ENCODE measurements at places on chromosomes 5 and 9.
A peak's percentile ranks its signal among the peaks of the same experiment; 100 is the strongest.

GRCh38 chr9:82404881-82405280 lies 416.3 kb downstream of the SPATA31D1 start:
- no peak for DNase-seq

DNA sequence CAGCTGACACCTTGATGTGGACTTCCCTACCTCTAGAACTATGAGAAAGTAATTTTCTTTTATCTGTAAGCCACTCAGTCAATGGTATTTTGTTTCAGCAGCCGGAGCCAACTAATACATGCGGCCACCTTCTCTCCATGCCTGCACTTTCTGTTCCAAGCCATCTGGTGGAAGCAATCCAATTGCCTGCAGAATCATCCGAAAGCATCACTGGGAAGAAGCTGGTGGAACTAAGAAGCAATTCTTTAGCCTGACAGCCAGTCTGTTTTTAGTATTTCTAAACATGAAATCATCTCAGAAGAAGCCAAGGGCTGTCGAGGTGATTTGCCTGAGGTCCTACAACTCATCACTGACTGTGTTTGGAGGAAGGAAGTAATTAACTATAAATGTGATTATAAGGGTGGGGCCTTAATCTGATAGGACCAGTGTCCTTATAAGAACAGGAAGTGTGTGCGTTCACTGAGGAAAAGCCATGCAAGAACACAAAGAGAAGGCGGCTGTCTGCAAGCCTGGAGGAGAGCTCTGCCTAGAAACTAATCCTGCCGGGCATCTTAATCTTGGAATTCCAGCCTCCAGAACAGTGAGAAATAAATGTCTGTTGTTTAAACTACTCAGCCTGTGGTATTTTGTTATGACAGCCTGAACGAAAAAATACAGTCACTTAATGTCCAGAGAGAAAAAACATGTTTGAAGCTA lies 49.1 kb downstream of the NXNL2 start:
- DNase-seq = no peak

- no peak for DNase-seq
Observed at GRCh38 chr9:85703398-85703797, 38.4 kb downstream of the AGTPBP1 start.

DNA sequence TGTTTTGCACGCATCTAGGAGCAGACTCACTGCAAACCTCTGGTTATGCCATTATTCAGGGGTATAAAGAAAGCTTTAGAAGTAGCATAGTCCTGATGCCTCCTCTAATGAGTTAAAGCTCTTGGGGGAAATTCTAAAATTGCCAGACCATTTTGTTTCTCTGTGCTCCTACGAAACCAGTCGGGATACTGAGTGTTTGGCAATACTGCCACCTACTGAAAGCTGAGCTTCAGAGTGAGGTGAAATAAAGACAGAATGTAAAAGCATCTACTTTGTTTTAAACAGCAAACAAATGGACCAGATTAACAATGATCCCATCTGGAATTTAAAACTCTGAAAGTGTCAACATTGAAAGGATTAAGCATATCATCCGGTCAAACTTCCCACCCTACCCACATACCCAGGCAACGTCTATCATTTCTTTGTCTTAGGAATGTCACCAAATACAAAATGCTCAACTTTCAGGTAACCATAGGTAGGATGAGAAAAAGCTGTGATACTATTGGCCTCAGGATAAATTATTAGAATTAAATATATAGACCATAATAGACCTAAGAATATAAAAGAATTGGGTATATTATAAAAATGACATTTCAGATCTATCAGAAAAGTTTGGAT lies 77.8 kb upstream of the SHISAL2B start:
- DNase-seq = no peak

- DNase-seq = no peak
Observed at GRCh38 chr9:133050142-133050541, 11.6 kb upstream of the CEL start.

- no peak for DNase-seq
Observed at GRCh38 chr5:177473443-177474001, at the start of gene DBN1. Gene DBN1, minus strand, starts transcription at chr5:177473634. Its CDS starts 113 bp downstream, at chr5:177473521.

DNA sequence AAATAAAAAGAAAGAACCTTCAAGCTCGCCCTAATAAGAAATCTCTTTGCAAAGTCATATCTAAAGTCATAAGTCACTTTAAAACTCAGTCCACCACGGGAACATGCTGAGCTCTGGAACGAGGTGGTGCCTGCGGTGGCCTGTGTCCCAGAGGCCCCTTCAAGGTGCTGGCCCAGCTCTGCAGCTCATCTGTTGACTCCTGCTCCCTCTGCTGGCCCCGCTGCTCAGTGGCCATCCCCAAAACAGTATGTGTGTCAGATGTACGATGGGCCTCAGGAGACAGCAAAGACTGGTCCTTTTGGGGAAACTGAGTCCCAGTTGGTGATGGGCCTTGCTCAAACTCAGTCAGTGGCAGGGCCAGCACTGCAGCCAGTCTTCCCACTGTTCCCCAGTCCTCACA lies 22.8 kb upstream of the FOXB2 start:
- DNase-seq = no peak

DNA sequence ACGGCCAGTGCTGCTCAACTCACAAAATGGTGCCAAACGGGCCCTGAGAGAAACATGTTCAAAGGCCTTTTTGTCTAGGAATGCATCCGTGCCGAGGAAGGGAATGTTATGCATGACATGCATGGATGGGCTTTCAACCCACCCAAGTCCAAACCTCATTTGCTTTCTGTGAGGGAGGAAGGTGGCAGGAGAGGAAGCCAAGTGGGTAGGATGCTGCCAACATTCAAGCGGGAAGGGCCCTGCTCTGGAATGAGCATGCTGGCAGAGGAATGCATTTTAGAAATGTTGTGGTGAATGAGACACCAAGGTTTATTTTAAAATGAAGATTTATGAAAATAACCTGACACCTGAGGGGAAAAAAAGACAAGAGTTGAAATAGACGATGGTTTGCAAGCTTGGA lies 479.1 kb downstream of the CCDC171 start:
- DNase-seq = no peak

DNA sequence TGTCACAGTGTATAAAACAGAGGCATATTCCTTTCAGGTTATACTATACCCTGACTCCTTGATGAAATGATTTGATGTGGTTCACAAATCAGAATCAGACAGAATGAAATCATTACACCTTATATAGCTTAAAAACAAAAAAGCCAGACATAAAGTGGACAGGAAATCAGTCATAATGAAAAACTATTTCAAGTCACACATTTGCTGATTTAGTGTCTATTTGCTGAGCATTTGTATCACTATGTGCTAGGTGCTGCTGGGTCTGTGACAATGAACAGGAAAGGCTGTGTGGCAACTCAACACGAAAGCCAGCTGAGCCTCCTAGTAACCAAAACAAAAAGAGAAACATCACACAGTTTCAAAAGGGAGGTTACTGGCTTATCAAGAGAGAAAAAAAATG lies 194.0 kb downstream of the EFNA5 start:
- DNase-seq = no peak

DNA sequence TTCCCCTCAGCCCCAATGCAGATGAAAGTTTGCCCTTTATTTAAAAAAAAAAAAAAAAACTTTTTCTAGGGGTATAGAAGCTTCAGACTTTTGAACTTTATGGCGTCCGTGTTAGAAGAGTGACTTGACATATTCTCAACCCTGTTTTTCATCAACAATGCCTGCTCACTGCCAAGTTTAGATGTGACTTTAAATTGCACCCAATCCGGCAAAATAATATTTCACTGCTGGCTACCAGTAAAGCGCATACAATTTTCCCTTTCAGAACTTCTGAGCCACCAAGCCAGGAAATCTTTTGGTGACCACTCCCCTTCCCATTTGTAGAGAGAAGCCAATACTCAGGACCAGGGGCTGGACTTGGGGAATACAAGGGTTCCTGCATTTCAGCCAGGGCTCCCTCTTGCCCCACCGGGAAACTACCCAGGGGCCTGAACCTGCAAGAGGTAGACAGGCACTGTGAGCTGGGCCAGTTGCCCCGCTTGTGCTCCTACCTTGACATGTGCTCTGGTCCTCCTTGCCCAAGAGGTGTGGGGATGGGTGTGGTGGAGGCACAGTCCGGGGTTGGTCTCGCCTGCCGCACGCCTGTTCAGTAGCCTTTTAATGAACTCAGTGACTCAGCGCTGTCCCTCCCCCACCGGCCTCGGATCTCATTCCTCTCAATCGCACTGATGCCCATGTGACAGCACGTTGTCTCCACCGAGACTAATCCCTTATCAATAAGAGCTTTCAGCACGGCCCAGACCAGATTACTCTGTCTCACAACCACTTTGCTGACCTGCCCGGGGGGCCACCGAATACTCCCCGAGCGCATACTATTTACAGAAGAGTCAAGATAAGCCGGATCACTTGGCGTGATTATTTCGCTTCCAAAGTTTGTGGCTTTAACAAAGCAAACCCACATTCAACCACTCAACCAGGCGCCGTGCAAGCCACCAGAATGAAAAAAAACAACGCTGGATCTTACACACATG lies 226.4 kb downstream of the DCP2 start:
- no peak for DNase-seq

- no peak for DNase-seq
Observed at GRCh38 chr9:113687680-113688371, 188.3 kb upstream of the ZNF618 start.

DNA sequence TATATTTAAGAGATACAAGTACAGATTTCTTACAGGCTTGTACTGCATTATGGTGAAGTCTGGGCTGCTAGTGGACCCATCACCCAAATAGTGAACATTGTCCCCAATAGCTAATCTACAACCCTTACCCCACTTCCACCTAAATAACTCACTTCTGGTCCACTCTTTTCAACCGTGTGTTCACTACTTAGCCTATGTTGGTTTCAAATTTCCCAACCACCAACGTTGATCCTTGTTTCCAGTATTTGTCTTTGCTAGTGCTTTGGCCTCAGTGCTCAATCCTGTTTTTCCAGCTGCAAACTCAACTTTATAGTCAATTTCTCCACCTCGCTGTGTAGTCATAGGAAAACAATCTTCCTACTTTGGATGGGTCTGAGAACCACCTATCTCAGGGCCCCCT lies 45.3 kb upstream of the TTC39B start:
- no peak for DNase-seq

DNA sequence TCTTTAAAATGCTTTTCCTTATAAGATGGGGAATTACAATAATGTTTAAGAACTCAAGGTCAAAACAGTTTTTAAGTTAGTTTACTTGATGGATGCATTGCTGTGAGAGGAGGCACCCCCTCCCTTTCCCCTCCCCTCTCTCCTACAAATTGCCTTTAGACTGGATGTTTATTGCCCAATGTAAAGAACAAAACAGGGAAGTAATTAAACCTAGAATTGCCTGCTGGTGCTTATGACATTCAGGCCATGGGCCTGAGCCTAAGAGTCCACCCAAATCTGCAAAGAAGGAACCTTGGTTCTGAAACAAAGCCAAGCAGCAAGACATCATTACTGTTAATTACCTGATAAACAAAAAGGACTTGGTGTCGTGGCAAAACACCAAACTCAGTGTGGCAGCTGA lies 630.3 kb downstream of the ISL1 start:
- DNase-seq = no peak

DNA sequence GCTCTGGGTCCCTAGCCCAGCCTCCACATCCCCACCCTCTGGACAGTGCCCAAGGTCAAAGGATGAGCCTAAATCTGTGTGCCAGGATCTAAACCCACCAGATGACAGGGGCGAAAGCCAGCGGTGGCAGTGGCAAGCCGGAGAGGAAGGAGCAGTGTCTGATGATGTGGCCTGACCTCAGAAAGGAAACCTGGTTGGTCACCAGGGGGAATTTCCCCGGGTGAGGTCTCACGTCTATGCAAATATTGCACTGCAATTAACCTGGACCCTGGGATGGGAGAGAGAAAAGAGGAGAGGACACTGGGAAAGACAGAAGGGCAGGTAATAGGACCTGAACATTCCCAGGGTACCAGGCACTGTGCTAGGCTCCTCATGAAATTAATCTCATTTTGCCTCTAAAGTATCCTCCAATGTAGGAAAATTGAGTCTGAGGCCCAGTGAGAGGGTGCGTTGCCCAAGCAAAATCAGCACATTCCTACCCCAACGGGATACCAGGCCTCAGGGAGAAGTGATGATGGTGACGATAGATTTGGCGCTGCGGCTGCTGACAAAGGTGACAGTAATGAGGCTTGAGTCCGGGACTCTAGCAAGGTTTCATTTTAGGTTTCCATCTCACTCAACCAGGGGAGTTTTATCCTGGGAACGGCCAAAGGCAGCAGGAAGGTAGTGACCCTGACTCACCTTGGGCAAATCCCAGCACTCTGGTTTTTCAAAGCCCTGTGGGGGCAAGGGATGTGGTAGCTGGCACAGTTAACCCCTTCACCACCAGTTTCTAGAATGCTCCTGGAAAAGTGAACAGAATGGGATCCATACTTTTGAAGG lies 13.4 kb upstream of the TNIP1 start:
- DNase-seq = peak; percentile 59

DNA sequence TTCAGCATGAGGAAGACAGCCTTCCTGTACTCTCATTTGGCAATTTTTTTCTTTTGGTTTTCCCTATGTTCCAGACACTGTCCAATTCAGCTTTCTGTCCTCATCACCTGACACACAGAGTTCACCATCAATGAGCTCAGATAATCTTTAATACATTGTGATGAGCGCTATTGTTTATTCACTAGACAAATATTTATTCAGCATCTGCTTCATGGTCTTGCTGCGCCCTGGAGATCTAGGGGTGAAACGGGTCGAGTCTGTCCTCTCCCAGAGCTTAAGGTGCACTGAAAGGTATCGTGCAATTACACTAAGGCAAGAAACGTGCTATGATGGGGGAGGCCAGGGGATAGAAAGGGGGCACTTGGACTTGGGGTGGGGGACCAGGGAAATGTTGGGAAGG lies 281.6 kb downstream of the ZSWIM6 start:
- DNase-seq = no peak

- no peak for DNase-seq
Observed at GRCh38 chr9:114973216-114973615, 42.8 kb upstream of the TNFSF8 start.

- no peak for DNase-seq
Observed at GRCh38 chr5:6703806-6704205, 9.4 kb upstream of the TENT4A start.

GRCh38 chr5:9536717-9537116 lies 9.2 kb downstream of the SEMA5A start:
- DNase-seq = no peak

GRCh38 chr5:155540000-155540595 lies 526.5 kb downstream of the KIF4B start:
- no peak for DNase-seq

DNA sequence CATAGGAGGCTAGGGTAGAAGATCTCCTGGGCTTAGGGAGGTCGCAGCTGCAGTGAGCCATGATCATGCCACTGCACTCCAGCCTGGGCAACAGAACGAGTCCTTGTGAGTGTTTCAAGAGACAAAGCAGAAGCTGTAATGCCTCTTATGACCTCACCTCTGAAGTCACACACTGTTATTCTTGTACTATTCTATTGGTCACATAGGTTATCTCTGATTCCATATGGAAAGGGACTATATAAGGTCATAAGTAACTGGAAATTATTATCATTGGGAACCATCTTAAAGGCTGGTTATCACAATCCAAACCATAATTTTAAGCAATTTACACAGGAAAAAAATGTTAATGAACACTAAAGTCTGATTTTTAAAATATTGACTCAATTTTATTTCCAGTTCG lies 17.9 kb upstream of the AFF4 start:
- no peak for DNase-seq

- peak; percentile 8 for DNase-seq
Observed at GRCh38 chr9:77475641-77476473, 172.3 kb downstream of the GNA14 start.

GRCh38 chr9:92324889-92325268 lies 271 bp downstream of the NOL8 start:
- DNase-seq = no peak

Data from activated T-helper 9 cell treated with anti-CD3 and anti-CD28 coated beads, Interleukin-2, amount 50 U/mL, for 16 hours (primary cell).